Activated naive CD4-positive, alpha-beta T cell treated with anti-CD3 and anti-CD28 coated beads, Interleukin-2, amount 10 ng/mL, durations not matched to agents 7 days and 5 days (primary cell): ENCODE measurements at places on chromosomes 11 and 22.

DNA sequence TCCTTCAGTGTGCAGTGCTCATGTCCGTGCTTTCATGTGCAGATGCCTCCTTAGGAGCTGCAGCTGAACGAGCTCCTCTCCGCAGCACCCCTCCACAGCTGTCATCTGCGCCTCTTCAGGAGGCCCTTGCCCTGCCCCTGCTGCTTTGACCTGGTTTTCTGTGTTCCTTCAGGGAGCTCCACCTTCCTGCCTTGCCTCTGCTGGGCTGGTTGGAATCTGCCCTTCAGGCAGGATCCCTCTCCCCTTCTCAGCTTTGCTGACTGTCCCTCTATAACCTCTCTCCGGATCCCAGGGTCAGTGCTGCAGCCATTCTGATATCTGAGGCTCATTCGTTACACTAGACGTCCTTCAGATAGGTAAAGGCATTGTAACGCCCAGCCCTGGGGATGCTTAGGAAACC is 67.9 kb downstream of the SCN3B start:
- H3K4me3 ChIP-seq: no peak overlapping the region
- DNase-seq: no peak
- no peaks in the 10 kb centered on the region for H3K36me3 ChIP-seq
- no peaks in the 10 kb centered on the region for H3K27me3 ChIP-seq

DNA sequence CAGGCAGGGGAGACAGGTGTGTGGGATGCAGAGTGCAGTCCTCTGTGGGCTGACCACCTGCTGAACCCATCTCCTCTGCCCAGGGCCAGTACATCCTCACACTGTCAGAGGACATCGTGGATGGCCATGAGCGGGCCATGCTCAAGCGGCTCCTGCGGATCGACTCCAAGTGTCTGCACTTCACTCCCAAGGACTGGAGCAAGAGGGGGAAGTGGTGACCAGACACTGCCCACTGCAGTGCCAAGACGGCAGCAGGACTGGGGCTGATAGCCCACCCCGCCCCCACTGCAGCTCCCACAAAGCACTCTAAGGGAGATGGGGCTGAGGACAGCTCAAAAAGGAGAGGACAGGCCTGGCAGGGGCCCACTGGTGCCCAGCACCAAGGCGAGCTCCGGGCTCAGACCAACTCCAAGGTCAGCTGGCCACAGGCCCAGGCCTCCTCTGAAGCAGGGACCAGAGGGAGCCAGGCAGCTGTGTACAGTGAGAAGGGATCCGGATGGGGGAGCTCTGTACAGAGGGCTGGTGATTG is 1.6 kb downstream of the RNASEH2C start:
- H3K27me3 ChIP-seq: peaks cover 7% of the 10 kb centered on the region
- peaks cover 44% of the 10 kb centered on the region for H3K36me3 ChIP-seq
- DNase-seq: no peak
- H3K27ac ChIP-seq: peak overlapping the region; percentile 28

- no peak for DNase-seq
- peak overlapping the region; percentile 86 for H3K27ac ChIP-seq
- H3K4me3 ChIP-seq: peak overlapping the region; percentile 21
- peaks cover 91% of the 10 kb centered on the region for H3K4me1 ChIP-seq
Measured at GRCh38 chr11:64772303-64773018, 5.9 kb downstream of the SF1 start.

GRCh38 chr11:109785198-109785597 is 308.0 kb upstream of the ZC3H12C start:
- DNase-seq: no peak
- no peaks in the 10 kb centered on the region for H3K4me1 ChIP-seq
- H3K4me3 ChIP-seq: no peak overlapping the region
- H3K27me3 ChIP-seq: no peaks in the 10 kb centered on the region

GRCh38 chr22:25077964-25078363 is 121.7 kb upstream of the CRYBB3 start:
- H3K36me3 ChIP-seq: peaks cover 8% of the 10 kb centered on the region
- no peak overlapping the region for H3K4me3 ChIP-seq
- H3K4me1 ChIP-seq: peaks cover 60% of the 10 kb centered on the region
- H3K27me3 ChIP-seq: no peaks in the 10 kb centered on the region
- DNase-seq: no peak

GRCh38 chr11:128482512-128483191 is 104.7 kb downstream of the ETS1 start:
- H3K4me1 ChIP-seq: peaks cover 98% of the 10 kb centered on the region
- DNase-seq: peak; percentile 60
- no peaks in the 10 kb centered on the region for H3K27me3 ChIP-seq
- peaks cover 95% of the 10 kb centered on the region for H3K36me3 ChIP-seq
- peak overlapping the region; percentile 77 for H3K4me3 ChIP-seq
- H3K27ac ChIP-seq: peak overlapping the region; percentile 92
